Activated CD4-positive, alpha-beta T cell treated with anti-CD3 and anti-CD28 coated beads, Interleukin-10, Interleukin-2, amounts not matched to agents 100 ng/mL and 50 ng/mL, durations not matched to agents 16 hours and 8 hours (primary cell): ENCODE measurements at places on chromosomes 12 and 14.

DNA sequence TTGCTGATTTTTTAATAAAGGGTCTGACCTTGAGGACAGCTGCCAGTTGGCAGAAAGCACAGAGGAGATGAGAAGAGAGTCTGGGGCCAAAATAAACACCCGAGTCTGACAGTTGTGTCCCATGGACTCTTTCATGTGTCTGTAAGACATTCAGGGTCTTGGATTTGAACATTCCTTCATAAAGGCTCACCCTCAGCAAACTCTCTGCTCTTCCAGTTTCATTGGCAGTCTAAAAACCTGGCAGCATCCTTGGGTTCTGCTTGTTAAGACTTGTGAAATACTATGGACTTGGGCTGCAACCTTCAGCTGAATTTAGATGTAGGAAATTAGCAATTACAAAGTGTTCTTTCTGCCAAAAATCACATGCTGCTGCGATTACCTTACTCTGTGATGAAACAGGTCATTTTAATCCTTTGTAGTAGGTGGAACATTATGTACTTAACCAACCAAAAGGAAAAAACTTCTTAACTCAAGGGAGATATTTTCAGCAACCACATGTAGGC is 32.0 kb upstream of the LMNTD1 start:
- DNase-seq = no peak

- DNase-seq = no peak
Observed at GRCh38 chr14:92486881-92487280, 26.7 kb upstream of the RIN3 start.

DNA sequence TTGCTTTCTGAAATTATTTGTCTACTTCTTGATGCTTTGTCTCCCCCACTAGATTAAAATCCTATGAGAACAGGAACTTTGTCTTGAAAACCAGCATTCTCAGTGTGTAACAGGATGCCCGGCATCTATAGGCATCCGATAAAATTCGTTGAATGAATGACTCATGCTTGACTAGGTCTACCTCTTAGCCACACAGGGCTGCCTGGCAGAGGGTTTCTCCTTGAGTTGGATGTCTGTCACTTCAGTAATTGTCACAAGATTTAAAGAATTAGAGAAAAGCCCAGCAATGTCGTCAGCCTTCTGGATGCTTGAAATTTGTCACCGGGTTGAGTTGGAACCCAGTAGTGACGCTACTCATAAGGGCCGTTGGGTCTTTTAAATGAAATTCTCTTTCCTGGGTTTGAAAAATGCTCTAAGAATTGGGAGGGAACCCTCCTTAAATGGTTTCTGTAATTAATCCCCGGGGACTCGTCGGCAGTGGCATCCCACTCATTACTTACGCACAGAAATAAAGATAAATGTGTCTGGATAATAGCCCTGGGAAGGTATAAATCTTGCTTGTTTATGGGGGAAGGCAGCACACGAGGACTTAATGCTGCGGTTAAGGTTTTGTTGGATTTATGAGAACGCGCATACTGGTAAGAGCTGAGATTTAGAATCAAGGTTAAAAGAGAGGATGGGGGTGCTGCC is 194.1 kb downstream of the AACS start:
- no peak for DNase-seq

DNA sequence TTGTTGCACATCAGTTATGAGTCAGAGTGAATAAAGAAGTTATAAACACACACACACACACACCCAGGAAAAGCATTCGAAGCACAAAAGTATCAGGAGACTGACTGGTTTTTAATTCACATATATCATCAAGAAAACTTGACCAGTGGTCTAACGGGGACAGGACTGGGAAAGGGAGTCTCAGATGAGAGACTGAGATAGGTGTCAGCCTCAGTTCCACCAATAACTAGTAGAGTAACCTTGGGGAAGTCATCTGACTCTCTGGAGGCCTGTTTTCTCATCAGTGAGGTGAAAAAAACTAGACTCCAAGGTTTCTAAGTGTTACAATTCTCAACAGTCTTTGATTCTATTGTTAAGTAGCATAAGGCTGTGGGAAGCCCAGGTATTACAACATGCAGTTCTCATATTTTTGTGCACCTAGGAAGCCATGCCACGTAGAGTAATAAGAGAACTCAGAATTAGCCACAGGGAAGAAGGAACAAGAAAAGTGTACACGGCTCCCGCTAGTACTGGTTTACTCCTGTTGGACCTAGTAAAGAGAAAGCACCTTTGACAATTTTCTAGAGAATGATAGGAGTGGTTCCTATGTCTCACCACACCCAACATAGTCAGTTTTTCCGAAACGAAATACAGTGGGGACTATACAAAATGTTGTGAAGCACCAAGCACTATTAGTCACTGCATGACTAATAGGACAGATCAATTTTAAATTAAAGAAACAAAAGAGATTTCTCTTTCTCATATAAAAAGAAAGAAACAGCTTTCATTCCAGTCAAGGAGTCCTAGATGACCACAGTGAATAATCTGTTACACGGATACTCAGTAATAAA is 5.0 kb downstream of the PPTC7 start:
- DNase-seq = peak; percentile 92

DNA sequence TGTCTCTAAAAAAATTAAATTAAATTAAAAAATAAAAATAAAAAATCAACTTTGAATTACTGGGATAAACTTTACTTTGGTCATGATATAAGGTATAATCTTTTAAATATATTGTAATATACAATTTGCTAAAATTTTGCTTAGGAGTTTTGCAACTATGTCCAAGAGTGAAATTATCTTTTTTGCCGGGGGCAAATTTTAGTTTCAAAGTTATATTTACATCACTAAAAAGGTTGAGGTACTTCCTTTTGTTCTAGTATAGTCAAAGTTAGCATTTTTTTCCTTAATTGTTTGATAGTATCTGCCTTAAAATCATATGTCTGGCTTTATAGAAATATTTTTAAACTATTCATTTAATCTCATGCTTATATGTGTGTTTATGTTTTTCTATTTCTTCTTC is 17.6 kb upstream of the OR10AD1 start:
- no peak for DNase-seq

DNA sequence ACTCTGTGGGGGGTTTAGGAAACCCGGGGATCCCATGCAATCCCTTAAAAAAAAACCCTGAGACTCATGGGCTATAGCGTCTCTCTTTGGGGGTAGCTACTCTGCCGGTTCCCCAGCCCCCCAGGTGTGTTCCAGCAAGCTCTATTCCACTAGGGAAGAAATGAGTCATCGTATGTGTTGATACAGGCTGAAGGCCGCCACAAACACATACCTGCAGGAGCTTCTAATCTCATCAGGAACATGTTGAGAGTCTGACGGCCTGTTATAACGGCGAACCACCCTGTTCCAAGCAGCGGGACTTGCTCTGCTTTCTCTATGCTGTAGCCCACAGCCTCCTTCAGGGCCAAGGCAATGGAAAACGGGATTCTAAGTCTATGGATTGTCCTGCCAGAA is 977 bp upstream of the KRT5 start:
- no peak for DNase-seq

DNA sequence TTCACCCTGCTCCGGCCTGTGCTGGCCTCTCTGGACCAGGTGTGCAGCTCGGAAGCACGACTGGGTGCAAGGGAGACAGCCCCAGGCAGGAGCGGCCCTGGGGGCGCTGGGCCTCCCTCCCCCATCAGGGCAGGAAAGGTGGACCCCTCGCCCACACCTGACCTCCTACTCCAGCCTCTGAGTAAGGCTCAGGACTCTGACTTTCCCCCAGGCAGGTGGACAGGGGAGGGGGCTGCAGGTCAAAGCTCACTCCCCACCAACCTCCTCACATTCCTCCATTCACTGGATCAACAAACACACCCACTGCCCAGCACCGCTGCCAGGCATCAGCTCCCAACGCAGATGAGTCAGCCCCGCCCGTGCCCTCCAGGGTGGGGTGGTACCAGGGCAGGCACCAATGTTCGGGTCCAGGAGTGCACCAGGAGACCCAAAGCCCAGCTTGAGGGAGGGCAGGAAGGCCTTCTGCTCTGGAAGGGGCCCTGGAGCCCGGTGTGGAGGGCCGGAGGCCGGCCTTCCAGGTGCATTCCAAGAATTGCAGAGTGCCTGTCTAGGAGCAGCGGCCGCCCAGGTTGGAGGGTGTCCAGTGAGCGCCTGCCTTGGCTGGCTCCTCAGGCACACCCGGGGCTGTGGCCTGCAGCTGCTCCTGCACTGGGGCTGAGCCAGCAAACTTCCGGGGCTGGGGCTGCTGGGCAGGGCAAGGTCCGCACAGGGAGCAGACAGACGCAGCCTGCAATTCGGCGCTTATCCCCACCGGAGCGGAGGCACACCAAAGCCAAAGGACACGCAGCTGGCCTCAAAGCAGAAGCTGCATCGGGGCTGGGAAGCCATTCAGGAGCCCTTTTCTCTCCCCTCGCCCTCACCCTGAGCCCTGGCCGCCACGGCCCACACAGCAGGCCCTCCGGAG is 1.6 kb upstream of the INF2 start:
- no peak for DNase-seq

DNA sequence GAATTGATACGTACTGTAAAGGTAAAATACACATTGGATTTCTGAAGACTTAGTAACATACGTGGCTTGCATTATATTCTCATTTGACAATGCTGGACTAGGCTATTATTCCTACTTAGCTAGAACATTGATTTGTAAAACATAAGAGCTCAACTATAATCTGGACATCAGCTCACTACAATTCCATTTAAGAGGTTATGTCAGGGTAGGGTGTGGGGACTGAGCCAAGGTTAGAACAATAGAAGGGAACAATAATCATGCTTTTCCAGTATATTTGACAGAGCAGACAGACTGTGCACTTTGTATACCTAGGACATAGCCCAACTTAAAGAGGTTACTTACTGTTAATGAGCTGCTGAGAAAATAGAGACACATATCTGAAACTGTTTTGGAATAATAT is 10.8 kb downstream of the ZCRB1 start:
- DNase-seq = no peak

DNA sequence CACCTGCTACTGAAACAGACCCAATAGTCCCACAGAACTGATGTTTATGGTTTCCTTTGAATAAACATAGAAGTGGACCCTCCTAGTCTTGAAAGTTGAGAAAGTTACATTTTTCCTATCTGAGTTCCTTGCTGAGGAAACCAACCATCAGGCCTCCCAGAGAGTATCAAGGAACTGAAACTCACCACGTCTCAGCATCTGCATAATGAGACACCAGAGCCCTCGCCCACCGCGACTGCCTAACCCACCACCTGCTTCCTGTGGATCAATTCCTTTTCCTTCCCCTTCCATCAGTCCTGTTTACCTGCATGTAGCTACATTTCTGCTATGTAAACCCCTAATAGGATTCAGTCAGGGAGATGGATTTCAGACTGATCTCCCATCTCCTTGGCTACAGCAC is 443.2 kb upstream of the TMEM132C start:
- no peak for DNase-seq

- DNase-seq = no peak
Observed at GRCh38 chr12:123990511-123990910, 17.5 kb downstream of the ZNF664 start.

- DNase-seq = peak; percentile 73
Observed at GRCh38 chr12:130796985-130797686, 41.9 kb downstream of the STX2 start.

DNA sequence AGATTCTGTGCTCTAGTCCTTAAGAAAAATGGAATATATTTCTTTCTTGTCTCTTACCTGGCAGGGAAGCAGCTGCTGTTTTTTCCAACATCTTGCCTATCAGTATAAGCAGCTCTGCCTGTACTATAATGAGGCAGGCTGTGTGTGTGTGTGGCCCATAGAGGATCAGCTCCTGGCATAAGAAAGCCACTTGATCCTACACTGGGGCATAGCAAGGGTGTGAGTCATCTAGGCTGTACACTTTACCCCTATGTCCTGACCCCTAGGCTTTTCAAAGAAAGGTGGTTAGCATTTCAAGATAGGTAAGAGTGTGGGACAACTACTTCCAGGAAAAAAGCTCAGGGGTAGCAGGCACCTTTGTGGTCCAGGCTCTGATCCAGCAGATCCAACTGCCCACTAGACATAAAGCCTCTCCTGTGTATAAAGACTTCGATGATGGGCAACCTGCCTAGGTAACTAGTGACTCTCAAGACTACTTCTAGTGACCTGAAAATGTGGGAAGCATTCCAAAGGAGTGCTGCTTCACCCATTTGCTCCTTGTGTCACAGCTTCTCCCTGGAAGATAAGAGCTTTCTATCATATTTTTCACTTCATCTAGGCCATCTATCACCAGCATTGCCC is 4.9 kb upstream of the SENP1 start:
- no peak for DNase-seq

DNA sequence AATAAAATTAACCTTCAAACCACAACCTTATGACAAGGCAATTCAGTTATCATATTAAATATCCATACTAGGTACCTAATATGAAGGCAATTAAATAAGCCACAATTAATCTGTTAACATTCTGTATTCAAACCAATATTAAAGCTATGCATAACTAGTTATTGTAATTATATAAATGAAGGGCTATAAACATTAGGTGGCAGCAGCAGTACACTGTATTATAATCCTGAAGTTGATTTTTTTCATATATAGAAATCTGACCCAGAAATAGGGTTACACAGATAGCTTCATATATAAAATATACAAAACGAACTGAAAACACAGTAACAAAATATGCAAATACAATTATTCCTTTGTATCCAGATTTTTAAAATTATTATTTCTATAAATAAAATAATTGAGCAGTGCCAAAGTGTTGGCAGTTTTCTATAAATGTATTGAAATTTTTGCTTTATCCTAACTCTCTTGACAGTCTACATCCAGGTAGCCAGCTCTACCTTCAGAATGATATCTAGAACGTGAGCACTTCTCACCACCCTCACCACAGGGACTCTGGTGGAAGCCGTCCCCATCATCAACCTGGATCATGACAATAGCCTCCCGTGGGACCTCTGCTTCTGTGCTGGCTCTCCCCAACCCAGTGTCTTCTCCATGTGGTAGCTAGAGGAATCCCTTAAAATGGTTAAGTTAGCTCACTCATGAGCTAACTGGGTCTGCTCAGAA is 136.2 kb downstream of the MED13L start:
- DNase-seq = no peak

DNA sequence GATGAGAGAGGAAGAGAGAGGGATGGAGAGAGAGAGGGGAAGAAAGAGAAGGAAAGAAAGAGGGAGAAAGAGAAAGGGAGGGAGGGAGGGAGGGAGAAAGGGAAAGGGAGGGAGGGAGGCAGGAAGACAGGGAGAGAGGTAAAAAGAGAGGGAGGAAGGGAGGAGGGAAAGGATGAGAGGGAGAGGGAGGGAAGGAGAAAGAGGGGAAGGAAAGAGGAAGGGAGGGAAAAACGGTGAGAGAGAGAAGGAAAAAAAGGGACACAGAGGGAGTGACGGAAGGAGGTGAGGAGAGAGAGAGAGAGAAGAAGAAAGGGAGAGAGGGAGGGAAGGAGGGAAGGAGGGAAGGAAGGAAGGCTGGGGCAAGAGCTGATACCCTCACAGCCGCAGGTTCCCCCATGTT is 56.8 kb downstream of the FOXN3 start:
- DNase-seq = no peak

DNA sequence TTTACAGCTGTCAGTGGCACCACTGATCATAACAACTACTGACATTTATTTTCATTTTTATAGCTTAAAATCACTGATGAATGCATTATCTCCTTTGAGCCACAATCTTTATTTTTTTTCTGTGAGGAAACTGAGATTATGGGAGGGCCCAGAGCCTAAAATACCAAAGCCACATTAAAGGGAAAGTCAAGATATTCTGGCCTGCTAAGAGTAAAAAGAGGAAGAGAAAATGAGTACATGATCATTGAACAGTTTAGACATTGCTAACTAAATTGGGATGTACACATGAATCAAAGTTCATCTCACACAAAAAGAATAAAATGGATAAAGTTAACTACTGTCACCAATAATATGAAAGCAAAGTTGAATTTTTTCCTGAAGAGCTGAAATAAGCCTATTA is 170.5 kb upstream of the GARIN2 start:
- DNase-seq = no peak
